Hematopoietic multipotent progenitor cell treated with erythropoietin and hydrocortisone succinate and interleukin-3 and kit ligand, for 6 days (in vitro differentiated cells): ENCODE measurements at places on chromosomes 5 and 9.
A peak's percentile ranks its signal among the peaks of the same experiment; 100 is the strongest.

- peak; percentile 92 for DNase-seq
These were observed 757 bp downstream of the CDC26 start for GRCh38 chr9:113274474-113275156.

GRCh38 chr5:158611581-158611980 lies 488.1 kb downstream of the EBF1 start:
- no peak for DNase-seq

DNA sequence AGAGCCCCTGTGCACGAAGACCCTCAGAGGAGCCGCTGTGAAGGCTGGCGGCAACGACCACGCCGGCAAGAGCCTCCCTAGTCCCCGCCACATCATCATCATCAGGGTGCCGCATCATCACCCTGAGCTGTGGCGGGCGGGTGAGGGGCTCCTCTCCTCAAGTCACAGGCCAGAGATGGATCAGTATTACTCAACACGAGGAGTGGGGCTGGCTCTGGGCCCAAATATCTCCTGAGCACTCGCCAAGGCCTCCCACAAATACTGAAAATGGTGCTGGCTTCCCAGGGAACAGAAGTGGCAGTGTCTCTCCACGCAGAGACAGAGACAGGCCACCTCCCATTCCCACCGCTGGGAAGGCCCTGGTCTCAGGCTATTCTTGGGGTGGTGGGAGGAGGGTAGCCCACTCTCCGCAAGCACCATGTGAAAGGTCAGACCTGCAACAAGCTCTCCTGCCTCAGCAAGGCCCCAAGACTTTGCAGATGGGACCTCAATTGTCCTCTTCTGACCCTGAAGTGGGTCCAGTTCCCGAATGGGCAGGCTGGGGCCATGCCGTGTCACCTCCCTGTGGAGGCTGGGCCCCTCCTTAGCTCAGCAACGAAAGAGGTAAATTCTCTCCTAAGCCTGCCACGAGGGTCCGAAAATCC lies 39.3 kb upstream of the ZNF354A start:
- DNase-seq = no peak

- no peak for DNase-seq
These were observed 74.5 kb downstream of the FBXO38 start for GRCh38 chr5:148458036-148458888.

DNA sequence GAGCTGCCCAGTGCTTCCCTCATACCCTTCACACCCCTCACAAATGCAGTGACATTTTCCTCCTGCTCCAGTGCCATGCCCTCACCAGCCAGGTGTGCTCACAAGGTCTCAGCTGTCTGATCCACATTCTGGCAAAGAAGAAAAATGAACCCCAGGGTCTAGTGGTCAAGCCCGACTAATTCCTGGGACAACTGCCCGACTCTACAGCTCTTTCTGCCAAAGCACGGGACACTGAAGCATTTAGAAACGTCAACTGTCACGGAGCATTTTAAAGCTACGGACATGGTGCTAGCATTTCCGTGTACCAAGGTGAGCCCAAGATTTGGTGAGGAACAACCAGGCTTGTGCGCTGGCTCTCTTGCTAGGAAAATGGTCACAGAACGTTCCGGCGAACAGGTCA lies 56.8 kb upstream of the PHYKPL start:
- no peak for DNase-seq

- peak; percentile 33 for DNase-seq
These were observed 16.3 kb downstream of the LARP1 start for GRCh38 chr5:154771383-154771901.

DNA sequence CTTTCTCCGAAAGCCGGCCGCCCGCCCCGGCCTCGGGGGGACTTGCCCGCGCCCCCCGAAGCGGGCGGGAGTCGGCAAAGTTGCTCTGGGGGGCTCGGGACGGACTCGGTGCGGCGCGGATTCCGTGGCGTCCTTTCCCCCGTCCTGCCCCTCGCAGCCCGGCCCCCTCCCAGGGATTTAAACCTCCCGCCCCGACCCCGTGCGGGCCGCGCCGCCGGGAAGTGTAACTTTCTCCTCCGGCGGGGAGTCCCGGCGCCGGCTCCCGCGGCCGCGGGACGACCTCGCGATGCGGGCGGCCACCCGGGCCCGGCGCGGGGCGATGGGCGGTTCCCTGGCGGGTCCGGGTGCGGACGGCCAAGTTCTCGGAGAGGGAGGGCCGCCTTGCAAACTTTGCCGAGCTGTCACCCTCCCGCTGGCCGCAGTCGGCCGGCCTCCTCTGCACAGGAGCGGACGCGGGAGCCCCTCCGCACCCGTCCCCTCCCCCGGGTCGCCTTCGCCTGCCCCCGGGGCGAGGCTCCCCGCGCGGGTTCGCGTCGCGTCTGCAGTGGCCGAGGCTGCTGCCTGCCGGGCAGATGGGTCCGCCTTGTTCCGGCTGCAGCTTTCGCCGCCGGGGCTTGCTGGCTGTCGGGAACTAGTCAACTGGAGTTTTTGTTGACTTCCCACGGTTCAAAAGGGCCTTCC lies 732 bp downstream of the PBX3 start:
- peak; percentile 46 for DNase-seq

DNA sequence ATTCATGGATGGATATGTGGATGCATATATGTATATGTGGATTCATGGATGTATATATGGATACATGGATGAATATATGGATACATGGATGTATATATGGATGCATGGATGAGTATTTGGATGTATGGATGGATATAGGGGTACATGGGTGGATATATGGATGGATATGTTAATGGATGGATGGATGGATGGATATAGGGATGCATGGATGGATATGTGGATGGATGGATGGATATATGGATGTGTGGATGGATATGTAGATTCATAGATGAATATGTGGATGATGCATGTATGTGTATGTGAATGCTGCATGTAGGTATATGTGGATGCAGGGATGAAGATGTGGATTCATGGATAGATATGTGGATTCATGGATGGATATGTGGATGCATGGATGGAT lies 53.4 kb upstream of the SYNPO start:
- DNase-seq = no peak

- DNase-seq = no peak
These were observed 7.0 kb downstream of the HSPA9 start for GRCh38 chr5:138568061-138568824.
